AG10803 (cell line): ENCODE measurements at places on chromosomes 7 and 10.
A peak's percentile ranks its signal among the peaks of the same experiment; 100 is the strongest.

DNA sequence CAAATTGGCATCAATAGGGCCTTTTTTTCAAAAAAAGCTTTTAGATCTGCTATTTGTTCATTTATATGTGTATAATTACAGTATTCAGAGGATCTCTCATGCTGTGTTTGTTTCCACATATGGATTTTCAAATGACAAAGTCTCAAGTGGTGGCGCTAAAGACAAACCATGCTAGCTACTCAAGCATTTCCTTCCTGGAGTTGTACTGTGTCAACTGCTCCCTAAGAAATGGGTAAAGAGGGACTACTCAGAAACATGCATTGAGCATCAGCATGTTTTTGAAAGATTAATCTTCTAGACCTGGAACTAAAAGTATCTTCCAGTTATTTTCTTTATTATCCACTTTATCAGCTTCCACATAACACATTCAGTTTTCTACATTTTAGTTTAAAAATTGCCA lies 12.7 kb downstream of the CNTNAP2 start:
- no peak for DNase-seq

DNA sequence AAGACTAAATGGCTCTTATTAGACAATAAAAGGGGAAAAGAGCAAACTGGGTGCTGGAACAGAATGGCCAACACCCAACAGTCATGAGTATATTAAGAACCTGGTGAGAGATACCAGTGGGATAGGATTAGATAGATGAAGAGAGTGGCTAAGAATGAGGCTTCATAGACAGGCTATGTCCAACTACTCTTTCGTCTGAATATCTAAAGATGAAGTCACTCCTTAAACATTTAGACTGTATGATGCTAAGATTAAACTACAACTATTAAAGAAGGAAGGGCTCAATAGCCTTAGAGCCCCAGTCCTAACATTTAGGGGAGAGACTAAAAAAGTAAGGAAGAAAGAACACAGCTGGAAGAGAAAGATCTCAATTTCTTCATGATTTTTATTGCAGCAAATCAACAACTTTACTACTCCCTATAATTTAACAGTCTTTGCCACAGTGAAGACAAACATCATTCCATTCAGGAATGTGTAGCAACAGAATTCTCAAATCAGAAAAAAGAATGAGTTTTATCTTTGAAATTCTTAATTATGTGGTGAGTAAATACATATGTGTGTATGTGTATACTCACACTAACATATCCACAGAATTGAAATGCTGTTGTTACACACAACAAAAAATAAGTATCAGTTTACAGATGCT lies 45.6 kb downstream of the CACNA2D1 start:
- no peak for DNase-seq

DNA sequence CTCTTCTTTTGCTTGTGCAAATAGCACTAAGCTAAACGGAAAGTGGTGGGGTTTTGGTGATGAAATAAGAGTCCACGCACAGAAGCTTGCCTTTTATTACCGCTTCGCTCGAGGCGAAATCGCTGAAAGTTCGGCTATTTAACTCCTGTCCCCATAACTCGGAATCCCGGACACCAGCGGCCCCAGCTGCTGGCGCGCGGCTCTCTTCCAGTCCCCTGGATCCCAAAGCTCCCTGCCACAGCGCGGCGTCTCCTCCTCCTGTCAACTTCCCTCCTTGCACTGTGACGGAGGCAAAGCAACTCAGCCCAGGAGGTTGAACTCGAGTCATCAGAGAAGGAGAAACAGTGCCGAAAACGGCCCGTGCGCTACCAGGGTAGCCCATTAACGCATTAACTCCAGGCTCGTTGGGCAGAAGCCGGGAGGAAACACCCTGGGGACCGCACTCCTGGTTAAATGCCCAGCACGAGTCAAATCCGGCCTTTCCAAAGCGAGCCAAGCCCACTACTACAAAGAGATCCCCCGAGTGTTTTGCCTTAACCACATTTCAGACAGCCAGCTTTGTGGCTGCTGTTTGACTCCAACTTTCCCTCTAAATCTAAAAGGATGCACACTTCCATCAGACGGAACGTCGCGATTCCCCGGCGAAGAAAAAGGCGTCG lies 1.3 kb downstream of the SEMA3D start:
- DNase-seq = peak; percentile 65

DNA sequence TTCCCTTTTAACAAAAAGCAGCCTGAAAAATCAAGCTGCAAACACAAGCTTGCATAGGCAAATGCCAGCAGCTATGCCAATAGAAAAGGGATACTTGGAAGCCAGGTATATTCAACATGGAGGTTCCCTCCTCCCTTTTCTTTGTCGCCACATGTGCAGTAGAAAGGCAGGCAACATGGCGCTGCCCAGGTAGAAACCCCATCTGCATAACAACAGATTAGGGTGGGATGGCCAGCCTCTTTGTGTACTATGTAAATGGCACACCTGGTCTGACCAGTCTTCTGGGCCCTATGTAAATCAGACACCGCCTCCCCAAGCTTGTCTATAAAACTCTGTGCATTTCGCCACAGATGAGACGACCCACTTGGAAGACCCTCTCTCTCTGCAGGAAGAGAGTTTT lies 58.1 kb downstream of the CCDC3 start:
- no peak for DNase-seq

DNA sequence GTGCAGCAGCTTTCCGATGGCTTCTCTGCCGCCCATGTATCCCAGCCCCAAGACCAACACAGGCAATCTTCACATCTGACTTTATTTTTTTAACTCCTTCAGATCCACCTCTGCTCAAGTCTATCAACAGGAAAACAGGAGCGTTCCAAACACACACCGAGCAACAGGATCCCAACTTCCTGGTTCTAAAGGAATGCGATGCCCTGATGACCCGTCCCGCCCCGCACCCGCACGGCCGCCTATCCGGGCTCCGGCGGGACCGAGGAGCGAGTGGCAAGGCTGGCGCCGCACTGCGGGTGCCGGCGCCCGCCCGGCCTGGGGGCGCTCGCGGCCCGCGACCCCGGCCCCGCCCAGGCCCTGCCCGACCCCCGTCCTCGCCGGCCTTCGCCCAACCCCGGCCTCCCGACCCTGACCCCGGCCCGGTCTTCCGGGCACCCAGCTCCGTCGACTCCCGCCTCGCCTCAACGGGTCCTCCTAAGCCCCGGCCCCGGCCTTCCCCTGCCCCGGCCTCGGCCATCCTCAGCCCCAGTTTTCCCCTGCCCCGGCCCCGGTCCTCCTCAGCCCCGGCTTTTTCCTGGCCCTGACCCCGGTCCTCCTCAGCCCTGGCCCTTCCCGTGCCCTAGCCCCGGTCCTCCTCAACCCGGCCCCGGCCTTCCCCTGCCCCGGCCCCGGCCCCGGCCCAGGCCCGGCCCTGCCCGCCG lies 730 bp downstream of the LARP4B start:
- DNase-seq = peak; percentile 51

DNA sequence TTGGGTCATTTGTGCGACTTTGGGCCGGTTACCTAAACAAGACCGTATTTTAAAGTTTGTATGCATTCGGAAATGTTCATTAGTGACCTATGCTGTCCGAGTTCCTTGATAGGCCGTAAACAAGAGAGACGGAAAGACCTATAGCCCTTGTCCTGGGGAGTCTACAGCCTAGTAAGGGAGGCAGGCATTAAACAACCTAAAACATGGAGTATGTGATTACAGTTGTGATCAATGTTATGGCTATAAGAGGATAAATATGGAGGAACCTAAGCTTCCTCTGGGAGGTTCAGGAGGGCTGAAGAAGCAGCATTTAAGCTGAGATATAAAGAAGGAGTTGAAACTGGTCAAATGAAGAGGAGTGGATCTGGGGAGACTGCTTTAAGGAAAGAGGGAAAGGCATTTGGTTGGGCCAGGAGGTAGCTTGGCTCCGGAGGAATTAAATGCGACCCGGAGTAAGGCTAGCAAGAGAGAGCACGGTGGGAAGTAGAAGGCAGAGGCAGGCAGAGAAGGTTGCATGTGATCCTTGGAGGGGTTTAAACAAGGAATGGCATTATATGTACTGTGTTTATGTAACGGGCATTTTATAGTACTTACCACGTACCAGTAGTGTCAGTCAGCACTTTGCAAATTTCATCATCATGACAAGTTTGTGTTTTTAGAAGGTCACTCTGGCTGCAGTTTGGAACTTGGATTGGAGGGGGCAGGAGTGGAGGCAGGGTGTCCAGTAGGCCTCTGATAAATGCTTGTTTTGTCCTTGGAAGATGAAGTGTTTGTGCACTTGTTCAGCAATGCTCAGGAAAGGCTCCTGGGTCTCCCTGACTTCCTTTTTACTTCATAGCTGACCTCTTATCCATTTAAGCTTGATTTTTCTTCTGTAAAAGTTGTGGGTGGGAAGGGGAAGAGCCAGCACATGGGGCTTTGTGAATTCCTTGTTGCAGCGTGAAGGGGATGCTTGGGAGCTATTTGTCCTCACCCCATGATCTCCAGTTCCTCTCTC lies 1.0 kb upstream of the AVPI1 start:
- peak; percentile 85 for DNase-seq

DNA sequence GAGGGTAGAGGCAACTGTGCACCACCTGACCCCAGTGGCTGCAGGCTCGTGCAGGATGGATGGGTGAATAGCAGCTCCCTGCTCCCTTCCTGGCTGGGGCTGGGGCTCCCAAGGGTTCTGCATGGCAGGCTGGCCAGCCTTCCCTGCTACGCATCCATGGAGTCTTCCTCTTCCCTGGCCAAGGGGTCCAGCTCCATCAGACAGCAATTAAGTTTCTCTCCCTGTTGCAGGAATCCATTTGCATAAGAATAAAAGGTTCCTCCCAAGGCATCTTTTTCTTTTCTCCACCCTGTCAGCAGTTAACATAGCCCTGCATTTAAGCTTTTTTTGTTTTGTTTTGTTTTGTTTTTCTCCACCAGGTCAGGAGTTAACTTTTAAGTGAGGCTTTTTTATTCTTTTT lies 10.0 kb upstream of the CPA2 start:
- no peak for DNase-seq

DNA sequence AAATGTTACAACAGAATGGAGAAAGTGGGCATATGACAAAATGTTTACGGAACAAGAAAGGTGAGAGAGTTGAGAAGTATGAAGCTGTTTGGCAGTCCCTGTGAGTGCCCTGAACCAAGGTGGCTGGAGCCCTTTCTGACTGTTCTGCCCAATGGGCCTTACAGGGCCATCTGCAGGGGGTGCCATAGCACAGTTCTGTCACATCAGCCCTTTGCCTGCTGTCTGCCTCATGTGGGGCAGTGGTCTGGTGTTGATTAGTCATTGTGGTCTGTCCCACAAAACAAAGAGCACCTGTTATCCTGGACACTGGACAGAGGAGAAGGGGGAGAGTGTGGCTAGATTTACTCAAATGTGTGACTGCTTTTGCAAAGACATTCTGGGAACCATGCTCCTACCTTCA lies 51.5 kb upstream of the OSBPL3 start:
- DNase-seq = no peak

GRCh38 chr7:123305840-123306375 lies 106.1 kb upstream of the SLC13A1 start:
- no peak for DNase-seq

- no peak for DNase-seq
Measured at GRCh38 chr7:26458466-26459145, 166.9 kb downstream of the SNX10 start.

DNA sequence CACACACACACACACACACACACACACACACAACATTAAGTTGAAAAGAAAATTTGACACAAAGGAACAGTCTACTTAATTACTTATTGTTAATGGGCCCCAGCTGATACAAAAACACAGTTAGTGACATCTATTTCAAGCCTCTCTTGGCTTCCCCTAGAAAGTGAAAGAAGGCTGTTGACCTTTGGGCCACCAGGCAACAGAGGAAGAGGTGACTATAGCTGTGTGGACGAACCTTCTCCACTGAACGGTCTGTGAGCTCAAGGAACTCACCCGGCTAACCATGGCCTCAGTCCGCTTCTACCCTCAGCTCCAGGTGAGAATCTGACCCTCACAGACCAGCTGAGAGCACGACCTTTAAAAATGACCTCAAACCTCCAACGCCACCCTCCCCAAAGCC lies 32.9 kb upstream of the CALN1 start:
- no peak for DNase-seq

DNA sequence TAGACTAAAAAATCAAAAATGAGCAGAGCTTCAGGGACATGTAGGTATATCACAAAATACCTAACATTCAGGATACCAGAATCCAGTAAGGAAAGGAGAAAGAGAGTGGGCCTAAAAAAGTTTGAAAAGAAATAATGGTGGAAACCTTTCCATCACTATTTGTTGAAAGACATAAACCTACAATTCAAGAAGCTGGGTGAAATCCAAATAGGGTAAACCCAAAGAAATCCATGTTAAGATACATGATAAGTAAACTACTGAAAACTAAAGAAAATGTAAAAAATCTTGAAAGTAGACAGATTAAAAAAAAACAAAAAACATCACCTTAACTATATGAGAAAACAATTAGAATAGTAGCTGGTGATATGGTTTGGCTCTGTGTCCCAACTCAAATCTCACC lies 76.7 kb upstream of the COMTD1 start:
- no peak for DNase-seq

GRCh38 chr10:72329290-72330068 lies 25.2 kb downstream of the DNAJB12 start:
- DNase-seq = no peak

GRCh38 chr7:116211913-116212596 lies 1.7 kb downstream of the TES start:
- no peak for DNase-seq

DNA sequence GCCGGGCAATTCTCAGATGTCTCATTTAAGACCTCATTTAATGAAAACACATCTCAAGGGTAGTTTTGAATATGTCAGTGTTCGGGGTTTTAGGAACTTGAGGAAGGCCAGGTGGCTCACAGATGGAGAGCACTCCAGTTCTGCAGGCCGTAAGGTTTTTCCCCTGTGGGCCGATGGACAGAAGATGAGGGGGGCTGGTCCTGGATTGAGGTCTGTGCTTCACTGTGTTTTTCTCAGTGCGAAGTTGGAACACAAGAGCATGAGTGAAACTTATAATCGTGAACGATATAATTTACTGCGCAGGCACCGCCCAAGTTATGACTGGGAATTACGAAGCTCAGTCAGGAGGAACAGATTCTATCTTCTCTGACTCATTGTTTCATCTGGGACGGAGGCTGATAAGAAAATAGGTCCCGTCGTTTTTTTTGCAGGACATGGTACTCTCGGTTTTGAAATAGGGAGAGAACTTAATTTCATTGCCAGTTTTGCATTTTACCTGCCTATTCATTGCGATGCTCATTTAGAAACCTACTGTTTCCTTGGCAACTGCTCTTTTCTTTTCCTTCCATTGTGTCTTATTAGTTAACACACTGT lies 591.0 kb upstream of the PFKP start:
- no peak for DNase-seq

- no peak for DNase-seq
Measured at GRCh38 chr7:152636441-152636840, 39.5 kb downstream of the XRCC2 start.

GRCh38 chr10:16441173-16441840 lies 4.5 kb downstream of the PTER start:
- DNase-seq = peak; percentile 26

- DNase-seq = no peak
Measured at GRCh38 chr7:8176370-8177081, 85.4 kb downstream of the ICA1 start.

GRCh38 chr10:101939008-101939648 lies 95.5 kb upstream of the KCNIP2 start:
- DNase-seq = peak; percentile 90

DNA sequence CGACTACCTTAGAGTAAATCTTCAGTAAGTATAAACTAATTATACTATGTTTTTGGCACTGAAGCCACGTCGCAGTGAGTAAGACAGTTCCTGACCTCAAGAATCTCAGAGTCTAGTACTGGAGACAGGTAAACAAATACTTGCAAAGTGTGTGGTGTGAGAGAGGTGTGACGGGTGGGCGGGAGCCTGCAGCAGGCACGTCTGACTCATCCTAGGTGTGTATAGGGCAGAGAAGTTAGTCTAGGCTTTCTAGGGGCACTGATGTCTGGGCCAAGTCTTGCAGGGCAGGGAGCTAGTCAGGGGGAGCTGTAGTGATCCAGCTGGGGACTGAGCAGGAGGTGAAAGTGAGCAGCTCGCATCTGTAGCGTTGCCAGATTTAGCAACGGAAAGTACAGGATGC lies 35.9 kb upstream of the SFTPD start:
- no peak for DNase-seq
